ENCODE measurements at places on chromosomes 12 and 14.
A peak's percentile ranks its signal among the peaks of the same experiment; 100 is the strongest.

- DNase-seq = no peak
These were observed 847 bp upstream of the WNT10B start for GRCh38 chr12:48972213-48972951.

DNA sequence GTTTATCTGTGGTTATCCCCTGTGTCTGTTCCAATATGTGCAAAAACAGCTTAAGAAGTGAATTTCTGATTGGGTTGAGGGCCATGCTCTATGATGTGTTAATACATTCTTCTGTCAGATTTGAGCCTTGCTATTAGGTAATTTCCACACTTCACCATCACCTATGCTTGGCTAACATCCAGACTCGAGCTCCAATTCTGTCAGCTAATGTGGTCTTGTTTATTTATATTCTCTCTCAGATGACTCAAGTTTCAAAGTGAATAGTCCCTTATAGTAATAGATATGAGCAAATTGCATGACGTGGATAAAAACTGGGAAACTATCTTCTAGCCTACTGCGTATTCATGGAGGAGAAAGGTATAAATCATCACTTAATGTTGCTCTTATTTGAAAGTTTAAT is 451.3 kb downstream of the SNAPC1 start:
- DNase-seq = peak; percentile 11

DNA sequence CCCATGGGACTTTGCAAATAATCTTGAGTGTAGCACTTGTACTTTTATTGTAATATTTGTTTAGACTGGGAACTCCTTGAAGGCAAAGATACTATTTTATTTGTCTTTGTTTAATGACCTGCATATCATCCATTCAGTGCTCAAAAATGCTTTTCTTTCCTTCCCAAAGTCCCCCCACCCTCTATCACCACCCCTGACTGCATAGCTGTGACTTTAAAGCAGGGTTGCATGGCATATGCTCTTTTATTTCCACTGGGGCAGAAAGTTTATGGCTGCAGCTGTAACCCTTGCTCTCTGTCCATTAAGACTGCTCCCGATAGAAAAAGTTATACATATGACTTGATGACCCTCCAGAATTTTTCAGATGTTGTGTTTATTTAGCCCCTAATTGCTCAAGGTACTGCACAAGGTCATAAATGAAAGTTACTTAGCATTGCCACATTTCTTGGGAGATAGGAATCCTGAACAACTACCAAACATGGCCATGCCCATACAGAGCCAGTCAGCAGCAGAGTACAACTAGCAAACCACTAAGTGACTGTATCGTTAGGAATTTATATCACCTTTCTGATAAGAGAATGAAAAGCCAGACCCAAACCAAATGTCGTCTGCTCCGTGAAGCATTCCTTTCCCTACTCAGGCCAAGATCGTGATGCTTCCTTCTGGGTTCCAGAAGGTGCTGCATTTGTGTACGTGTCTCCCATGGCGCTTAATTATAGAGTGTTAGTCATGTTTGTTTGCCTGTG is 114.3 kb downstream of the DIP2B start:
- no peak for DNase-seq

GRCh38 chr12:96099986-96100385 is 64.6 kb upstream of the LTA4H start:
- DNase-seq = no peak

GRCh38 chr12:123096741-123097140 is 54.1 kb downstream of the PITPNM2 start:
- DNase-seq = no peak

GRCh38 chr12:119659289-119659897 is 8.5 kb upstream of the PRKAB1 start:
- peak; percentile 80 for DNase-seq

- peak; percentile 49 for DNase-seq
These were observed 115.5 kb downstream of the SLC38A1 start for GRCh38 chr12:46153268-46153872.

DNA sequence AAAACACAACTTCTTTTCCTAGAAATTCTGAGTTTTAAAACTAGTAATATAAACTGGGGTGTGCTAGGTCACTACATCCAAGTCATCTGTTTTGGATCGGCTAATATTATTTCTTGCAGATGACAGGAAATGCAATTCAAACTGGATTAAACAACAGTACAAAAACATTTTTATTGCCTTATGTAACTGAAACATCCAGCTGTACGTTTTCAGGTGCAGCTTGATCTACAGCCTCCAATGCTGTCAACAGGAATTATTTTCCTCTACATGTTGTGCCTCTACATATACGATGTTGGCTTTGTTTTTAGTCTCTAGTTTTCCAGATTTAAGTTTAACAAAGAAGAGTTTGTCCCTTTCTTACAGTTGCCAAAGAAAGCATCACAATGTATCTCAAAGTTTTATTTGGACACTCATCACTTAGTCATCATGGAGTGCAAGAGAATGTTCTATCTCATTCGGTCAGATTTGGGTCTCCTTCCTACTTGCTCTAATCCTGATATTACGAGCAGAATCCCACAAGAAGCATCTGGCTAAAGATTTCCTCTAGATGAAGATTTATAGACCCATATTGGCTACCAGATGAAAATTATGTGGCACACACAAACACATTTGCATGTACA is 326.7 kb downstream of the SLC6A15 start:
- DNase-seq = no peak

DNA sequence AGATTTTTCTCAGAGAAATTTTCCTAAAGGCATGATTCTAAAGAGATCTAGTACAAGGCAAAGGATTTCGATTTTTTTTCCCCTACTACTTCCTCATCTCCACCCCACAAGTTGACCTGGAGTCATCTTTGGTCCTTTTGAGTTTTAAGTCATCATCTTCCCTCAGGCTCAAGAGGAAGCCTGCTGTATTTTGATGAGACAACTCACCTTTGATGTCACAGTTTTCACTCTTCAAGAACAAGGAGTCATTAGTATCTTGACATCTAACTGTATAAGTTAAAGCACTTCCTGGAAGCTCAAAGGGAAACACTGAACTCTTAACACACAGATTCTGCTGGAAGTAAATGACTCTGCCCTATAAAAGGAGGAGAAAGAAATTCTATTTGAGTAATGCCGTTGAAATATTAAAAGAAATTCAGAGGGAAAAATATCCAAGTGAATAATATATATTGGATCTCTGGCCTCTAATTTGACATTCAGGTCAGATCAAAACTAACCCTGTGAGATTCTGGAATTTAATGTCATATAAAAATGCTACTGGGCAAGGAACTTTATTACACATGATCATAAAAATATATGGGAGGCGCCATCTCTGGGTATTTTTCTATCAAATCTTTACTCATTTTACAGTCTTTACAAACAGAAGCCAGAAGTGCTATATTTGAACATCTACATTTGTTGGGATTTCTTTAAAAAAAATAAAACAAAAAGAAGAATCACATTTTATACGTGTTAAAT is 435.0 kb downstream of the NRXN3 start:
- no peak for DNase-seq

DNA sequence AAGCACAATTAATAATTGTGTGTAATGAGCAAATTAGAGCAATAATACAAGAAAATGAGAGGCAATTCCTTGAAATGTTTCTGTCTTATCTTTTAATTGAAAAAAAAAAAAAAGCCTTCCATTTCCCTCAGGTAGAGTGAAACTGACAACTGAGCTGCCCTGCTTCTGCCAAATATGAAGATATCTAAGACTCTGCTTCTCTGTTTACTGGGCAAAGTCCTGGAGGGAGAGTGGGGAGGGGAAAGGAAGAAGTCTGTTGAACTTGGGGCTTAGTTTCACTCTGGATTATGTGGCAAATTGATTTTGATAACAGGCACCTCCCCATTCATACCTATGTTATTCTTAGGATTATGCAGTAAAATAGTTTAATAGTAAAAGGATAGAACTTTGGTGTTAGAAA is 364.9 kb downstream of the NRXN3 start:
- DNase-seq = no peak

- DNase-seq = no peak
These were observed 63.8 kb downstream of the CDC42BPB start for GRCh38 chr14:102993523-102993922.

DNA sequence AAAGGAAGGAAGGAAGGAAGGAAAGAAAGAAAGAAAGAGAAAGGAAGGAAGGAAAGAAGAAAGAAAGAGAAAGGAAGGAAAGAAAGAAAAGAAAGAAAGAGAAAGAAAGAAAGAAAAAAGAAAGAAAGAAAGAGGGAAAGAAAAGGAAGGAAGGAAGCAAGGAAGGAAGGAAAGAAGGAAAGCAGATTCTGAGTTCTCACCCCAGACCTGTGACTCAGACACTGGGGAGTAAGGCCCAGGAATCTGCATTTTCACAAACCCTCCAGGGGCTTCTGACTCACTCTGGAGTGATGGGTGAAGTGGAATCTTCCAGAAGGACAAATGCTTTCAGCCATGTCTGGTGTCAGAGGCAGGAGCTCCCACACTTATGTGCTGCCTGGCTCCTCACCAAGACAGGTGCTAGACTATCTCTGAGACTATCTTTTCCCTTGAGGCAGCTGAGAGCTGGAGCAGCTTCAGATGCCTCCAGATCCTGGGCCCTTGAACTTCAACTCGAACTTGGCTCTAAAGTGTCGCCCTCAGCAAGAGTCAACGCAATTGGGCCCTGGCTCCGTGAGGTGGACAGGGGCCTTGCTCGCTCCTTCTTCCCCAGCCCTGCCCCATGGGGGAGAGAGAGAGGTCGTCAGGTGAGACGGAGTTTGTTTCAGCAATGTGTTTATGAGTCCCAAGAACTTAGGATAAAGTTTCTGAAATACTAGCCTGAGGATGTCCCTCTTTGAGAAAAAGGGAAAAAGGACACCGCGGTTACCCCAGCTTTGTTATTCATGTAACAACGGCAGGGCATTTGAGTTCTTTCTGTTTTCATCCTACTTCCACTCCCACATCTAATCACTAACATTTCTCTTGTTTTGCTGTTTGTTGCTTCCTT is 19.8 kb upstream of the SCARB1 start:
- DNase-seq = no peak

GRCh38 chr12:5430641-5431603 is 986 bp upstream of the NTF3 start:
- peak; percentile 57 for DNase-seq

DNA sequence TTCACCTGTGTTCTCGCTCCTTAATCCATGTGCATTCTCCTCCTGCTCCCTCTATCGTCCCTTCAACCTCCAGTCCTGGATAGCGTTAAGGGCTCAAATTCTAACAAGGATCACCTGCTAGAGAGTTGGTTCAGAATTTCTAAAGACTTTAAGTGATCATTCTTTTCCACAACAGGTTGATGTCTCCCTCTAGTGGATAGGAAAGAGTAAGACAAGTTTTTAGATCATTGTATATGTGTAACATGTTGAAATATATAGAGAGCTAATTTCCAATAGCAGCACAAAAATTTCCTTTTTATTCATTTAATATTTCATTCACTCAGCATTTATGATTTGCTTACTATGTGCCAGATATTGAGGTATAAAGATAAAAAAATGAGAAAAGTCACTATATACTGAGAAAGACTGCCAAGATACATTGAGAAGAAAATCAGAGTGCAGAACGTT is 9.3 kb upstream of the ESR2 start:
- peak; percentile 75 for DNase-seq
